ENCODE measurements at places on chromosomes 1 and 21.
A peak's percentile ranks its signal among the peaks of the same experiment; 100 is the strongest.

GRCh38 chr1:171220081-171220420 lies 28.2 kb upstream of the FMO1 start:
- DNase-seq = peak; percentile 79

DNA sequence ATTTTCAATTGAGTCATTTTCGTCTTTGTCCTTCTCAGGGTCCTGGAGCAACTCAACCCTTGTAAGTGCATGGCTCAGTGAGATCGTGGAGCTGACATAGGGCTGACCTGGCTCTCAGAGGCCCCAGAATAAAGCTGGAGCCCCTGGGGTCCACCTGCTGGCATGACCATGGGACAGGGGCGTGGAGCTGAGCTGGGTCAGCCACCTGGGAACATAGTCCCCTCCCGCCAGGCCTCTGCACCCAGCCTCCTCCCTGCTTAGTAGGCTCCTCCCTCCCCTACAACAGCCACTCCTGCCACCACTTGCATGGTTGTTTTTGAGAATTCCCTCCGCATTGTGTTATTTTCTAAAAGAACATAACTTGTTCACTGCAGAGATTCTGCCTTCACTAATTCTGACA lies 3.1 kb upstream of the RIPK4 start:
- no peak for DNase-seq

DNA sequence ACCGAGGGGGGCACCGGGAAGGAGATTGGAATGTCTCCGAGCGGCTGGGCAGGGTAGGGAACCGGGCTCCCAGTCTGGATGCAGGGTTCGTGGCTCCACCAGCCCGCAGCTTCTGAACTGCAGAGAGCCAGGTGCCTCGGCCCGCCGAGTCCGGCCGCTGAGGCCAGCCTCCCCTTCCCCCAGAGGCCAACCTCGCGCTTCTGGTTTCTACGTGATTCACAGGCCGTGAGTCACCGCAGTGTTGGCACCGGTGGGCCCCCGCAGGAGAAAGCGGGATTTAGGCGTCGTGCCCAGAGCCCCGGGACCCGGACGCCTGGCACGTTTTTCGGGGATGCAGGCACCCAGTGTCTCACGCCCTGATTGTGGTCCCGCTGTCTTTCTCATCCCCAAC lies 458 bp downstream of the CRABP2 start:
- no peak for DNase-seq

- DNase-seq = no peak
Observed at GRCh38 chr1:117732065-117732797, 126.4 kb downstream of the TENT5C start.

- DNase-seq = no peak
Observed at GRCh38 chr1:230501849-230502248, 75.7 kb upstream of the PGBD5 start.

GRCh38 chr1:28326515-28326914 lies 2.3 kb upstream of the MED18 start:
- no peak for DNase-seq

DNA sequence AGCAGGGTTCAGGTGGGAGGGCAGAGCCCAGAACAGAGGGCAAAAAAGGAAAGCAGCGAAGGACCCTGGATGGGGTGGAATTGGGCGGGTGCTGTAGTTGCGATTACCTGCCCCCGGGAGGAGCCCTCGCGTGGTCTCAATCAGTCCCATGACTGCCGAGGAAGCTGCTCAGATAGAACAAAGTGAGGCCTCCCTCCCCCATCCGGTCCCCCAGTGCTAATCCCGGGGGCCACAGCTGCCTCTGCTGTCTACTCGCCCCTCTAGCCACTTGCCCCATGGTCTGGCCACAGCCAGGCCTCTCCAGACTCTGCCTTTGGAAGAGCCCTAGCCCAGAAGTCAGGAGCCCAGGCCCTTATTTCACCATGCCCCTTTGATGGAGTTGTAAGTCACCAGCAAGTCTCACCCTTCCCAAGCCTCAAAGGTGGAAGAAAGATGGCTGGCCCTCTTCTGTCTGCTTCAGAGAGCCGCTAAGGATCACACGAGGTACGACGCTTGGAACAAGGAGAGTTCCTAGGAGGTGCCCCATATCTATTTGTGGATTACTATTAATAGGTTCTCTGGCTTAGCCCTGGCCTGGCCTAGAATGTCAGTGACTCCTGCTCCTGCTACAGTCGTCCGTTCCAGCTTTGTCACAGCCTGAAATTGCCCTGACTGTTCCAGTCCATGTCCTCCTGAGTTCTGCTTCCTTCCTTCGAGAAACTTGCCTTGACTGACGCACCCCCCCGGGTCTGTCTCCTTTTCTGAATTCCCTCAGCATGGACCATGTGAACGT lies 16.4 kb downstream of the ECHDC2 start:
- DNase-seq = no peak

- no peak for DNase-seq
Observed at GRCh38 chr1:244113532-244114320, 62.6 kb downstream of the ZBTB18 start.

DNA sequence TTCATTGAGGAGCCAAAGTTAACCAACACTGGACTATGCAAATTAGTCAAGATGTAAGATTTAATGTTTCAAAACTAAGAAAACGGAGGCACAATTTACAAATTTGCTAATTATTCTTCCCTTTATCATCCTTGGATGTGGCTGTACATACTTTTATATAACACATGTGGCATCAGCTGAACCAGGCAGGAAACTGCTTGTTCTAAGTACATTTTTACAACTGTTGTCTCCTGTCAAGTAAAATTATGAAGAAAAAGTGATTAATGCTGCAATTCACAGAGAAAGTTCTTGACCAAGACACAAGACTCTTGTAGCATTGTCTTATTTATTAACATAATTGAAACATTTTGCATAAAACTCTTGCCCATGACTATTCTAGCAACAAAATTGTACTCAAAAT lies 61.9 kb downstream of the LAMC2 start:
- no peak for DNase-seq

- DNase-seq = no peak
Observed at GRCh38 chr1:13951793-13952751, 252.1 kb downstream of the PRDM2 start.

DNA sequence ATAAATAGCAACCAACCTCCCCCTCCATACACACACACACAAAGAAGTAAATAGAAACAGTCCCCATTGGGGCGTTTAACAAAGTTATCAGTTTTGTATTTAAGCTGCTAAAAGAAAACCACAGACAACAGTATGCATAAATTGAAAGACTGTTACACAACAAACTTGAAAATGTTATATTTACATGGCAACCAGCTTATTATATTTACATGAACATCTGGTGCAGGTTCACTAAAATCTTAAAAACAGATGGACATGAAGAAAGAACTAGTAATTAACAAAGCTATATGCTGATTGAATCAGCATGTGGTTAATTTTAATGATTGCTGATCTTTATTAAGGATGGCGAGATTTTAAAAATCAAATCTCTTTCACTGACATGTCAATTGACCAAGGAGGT lies 384.7 kb downstream of the LRRIQ3 start:
- DNase-seq = no peak

GRCh38 chr1:147292631-147293251 lies 50.3 kb downstream of the CHD1L start:
- DNase-seq = peak; percentile 69

- DNase-seq = peak; percentile 18
Observed at GRCh38 chr1:68051475-68051874, 1.0 kb upstream of the DIRAS3 start.

GRCh38 chr1:42141978-42142377 lies 11.2 kb upstream of the GUCA2B start:
- DNase-seq = no peak

- DNase-seq = no peak
Observed at GRCh38 chr1:47616036-47616435, 178.2 kb downstream of the FOXD2 start.

- no peak for DNase-seq
Observed at GRCh38 chr1:180157576-180158057, 2.9 kb downstream of the QSOX1 start.

DNA sequence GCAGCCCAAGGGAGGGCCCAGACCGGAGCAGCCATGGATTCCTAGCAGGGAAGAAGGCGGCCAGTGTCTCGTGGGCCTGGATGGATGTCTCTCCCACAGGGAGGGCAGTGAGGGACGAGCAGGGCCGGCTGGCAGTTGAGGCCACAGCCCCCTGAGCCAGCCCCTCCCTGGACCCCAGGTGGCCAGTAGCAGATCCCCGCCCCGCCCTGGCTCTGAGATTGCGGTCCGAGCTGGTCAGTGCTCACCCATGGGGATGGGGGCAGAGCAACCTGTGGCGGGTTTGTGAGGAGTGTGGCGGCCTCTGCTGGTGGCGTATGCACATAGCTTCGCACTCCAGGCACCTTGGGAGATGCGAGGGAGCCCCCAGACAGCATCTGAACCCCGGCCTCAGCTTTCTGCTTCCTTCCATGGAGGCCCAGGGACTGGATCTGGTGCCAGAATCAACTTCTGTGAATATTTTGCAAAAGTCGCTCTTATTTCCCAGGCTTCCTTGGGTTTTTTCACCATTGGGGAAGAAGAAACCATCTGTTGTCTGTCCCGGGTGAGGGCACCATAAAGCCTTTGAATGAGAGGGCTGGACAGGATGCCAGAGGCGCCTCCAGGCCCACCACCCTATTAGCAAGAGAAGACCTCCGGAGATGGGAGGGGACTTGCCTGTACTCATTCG lies 8.4 kb upstream of the KCNN3 start:
- DNase-seq = peak; percentile 12

DNA sequence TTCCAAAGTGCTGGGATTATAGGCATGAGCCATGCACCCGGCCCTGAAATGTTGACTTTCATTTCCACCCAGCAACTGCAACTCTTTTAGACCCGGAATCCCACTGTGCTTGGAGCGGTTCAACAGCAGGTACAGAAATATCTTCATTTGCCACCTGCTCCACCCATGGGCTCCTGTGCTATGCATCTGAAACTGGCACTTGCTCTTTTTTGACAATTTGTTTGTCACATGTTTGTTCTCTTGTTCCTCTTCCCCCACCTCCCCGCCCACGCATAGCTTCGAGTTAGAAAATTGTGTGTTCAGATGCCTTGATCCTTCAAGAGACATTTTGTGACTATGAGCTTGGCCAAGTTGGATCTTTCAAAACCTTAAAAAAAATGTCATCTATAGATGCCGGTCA lies 2.4 kb upstream of the IFNLR1 start:
- no peak for DNase-seq

GRCh38 chr1:172674831-172675613 lies 16.1 kb downstream of the FASLG start:
- DNase-seq = no peak

DNA sequence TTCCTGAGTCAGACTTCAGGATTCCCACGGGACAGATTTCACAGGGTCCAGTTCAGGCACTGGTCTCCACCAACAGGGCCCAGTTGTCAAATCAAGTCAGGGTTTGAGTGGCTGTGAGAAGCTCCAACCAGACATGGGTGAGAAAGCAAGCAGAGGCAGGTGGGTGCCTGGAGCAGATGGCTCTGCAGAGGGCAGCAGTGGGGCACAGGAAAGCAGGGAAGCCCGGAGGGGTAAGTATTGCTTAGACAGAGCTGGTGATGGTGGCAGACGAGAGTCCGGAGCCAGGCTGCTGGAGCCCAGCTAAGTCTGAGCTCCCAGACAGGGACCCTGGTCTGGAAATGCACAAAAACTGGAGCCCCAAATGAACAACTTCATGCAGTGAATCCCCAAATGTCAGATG lies 40.4 kb downstream of the RIMS3 start:
- DNase-seq = no peak

- no peak for DNase-seq
Observed at GRCh38 chr1:228836427-228836826, 101.1 kb downstream of the RHOU start.

DNA sequence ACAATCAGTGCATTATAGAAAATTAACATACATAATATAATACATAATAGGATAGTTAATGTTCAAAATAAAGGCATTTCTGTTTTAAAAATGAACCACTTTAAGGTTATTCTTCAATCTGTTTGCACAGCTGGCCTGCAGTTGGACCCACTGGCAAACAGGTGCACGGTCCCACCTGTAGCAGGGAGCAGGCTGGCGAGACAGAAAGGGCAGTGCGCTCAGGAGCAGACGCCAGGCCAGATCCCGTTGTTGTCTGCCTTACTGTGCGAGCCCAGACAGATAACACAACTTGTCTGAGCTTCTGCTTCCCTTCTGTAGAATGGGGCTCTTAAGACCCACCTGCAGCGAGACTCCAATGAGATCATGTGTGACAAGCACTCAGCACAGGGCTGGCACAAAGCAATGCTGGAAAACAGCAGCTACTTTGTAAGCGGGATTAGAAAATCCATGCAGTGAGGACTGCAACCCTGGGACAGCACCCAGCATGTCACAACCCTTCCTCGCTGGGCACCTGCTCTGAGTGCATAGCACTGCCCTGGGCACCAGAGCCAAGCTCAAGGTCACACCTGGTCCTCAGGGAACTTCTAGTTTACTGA lies 33.5 kb downstream of the VPS26C start:
- DNase-seq = no peak
